ENCODE measurements at places on chromosomes 3 and 15. TPM values are rescaled to one million over a fixed set of nuclear protein-coding genes. Genes with fewer than 3 reads are reported as not detected.

The GASK1A gene
- not detected for total RNA-seq

DNA sequence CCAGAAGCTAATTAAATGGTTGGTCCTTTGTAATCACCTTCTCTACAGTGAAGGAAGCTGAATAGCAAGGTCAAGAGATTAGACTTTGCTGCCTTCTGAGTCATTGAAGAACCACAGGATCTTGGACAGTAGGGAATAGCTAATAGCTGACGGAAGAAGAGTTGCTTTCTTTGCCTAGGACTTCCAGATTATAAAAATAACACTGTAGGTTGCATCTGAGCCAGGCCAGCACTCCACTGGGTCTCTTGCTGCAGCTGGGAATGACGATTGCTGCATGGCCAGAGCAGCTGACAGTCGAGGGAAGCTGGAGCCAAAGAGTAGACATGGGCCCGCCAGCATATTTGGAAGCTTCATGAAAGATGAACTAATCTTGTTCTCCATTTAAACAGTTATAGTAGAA lies 81.5 kb upstream of the KCNMB2 start:
- DNase-seq = no peak

- DNase-seq = no peak
Measured at GRCh38 chr3:138365253-138365555, 16.8 kb downstream of the MRAS start.

DNA sequence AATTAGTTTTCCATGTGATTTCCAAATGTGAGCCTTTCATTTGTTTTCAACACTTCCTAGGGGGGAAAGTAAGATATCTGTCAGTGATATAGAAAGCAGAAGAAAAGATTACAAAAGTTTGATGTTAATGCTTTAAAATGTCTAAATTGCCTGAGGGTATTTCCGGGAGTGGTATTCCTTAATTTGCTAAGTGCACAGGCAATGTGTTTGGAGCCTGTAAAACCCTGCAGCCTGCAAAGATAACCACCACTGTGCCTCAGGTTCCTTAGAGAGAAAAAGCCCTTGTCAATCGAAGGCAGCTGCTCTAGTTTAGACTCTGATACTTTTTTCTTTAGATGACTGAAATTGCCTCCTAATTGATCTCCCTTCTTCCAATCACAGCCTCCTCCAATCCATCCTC lies 154.9 kb downstream of the SSR3 start:
- no peak for DNase-seq

DNA sequence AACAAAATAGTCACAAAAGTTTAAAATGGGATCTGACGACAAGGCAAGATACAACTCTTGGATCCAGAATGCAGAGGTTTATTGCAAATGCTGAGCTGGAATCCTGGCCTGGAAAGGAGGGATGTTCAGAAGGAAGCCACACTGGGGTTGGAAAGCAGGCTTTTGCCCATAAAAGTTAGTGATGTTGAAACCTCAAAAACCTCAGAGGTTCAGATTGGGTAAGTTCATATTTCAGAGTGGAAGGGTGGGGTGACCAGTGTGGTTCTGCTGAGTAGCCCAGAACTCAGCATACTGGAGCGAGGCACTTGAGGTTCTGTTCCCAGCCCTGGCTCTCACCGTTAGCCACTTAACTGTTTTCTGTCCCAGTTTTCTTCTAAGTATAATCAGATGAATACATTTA lies 114.0 kb upstream of the OSTN start:
- no peak for DNase-seq

The DNAJA4 gene
- 16.0 TPM for total RNA-seq

The FANCD2 gene
- total RNA-seq = 14.5 TPM

The NOX5 gene
- total RNA-seq = not detected

DNA sequence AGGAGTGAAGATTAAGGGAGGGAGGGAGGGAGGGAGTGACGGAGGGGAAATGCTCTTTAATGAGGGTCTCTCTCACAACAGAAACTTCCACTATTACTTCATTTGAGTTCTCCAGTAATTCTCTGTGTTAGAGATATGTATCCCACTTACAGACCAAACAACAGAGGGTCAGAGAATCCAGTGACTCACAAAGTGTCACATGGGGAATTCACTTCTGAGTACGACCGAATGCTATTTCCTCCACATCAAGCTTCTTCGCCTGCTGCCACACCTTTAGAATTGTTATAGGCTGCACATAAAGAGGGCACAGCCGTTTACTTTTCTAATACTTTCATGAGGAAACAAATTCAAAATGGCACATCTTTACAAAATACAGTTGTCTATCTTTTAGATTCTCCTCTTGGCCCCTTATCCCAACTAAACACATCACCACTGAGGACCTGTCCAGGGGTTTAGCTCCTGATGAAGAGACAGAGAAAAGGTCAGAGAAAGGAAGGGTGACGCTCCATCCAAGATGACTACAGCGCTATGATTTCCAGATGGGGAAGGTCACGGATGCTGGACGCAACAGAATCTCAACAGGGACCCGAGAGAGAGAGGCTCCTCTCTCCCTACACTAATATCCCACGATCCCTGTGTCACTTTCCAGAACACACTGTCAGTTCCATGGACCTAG lies 119.0 kb downstream of the XXYLT1 start:
- peak; percentile 47 for DNase-seq

- no peak for DNase-seq
Measured at GRCh38 chr3:114508976-114509375, 215.1 kb downstream of the TIGIT start.

DNA sequence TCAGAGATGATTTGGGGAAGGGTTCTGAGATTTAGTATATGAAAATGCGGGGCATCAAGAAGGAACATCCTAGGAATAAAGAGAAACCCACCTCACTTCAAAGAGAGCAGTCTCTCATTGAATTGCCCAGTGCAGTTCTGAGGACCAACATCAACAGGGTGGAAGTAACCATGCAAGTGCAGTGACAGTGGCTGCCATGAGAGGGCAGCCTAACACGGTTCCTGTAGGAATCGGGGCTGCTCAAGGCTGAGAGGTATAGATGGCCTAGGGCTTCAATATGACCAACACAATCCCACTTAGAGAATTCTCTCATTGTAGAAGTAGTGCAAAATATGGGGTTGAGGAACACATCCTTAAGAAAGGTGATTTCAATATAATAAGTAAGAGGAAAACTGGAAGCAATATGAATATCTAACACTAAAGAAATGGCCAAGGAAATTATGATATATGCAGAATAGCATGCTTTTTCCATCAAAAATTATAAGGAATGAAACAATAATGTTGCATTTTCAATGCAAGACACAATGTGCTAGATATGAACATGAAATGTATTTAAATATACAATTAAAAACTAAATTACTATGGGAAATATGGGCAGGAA lies 51.1 kb upstream of the ARRDC4 start:
- peak; percentile 92 for DNase-seq

- no peak for DNase-seq
Measured at GRCh38 chr3:14301558-14301957, 100.8 kb upstream of the SLC6A6 start.

DNA sequence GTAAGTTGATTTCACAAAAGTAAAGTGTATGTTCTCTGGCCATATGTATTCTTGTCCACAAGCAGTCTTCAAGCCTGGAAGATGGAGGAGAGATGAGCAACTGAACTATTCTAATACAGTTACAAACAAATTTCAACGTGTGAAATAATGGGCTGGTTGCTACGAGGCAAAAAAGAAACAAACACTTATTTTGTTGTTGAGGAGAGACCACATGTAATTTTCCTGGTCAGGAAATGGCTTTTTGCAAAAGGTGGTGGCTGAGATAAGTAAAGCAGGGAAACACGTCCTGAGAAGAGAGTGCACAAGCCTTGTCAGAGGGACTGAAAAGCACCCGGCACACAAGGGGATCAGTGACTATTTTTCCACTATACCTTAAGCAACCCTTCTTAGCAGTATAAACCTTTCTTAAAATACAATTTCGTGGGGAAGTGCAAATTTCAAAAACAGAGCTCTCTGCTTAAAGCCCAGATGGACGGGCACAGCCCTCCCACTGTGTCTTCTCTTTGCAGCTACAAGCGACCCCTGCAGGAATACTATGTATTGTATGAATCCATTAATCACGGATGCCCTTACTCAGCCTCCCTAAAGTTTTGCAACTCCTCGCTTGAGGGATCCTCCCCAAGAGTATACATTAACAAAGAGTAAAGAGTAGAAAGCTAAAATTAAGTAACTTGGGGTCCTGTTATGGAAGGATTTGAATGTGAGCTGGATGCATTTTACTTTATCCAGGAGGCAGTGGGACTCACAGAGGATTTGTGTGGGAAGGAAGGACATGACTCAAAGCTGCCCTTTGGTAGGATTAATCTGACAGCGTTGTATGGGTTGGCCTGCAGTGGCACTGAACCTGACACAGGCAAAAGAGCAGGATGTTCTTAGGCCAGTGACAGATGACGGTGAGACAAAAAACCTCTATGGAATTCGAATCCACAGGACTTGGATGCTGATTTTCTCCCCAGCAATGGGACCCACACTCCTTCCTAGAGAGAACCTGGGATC lies 253.7 kb downstream of the IL5RA start:
- DNase-seq = no peak

DNA sequence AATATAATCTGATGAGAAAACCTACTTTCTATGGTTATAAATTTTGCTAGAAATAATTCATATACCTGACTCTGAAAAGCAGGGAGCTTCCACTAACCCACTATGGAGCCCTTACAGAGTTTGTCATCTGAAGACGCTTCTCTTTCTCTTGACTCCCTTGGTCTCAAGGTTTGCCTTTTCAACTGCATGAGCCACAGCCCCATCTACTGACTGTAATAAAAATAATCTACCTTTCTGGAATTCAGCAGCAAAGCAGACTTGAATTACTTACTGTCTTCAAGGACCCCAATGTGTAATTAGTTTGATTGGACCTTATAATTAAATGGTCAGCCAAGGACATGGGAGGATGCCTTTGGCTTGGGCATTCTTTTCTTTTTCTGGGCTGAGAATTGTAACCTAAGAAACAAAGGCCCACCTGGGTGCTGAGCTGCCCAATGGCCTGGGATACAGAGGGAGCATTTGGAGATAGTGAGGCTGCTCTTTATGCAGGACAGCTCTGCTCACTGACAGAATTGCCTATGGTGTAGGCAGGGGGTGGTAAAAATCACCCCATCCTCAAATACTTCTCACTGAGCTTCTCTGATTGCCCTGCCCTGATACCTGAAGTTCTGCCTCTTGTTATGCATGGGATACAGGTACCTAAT lies 178.6 kb upstream of the TRIM42 start:
- DNase-seq = peak; percentile 26

The TM4SF1 gene
- total RNA-seq = 369 TPM

DNA sequence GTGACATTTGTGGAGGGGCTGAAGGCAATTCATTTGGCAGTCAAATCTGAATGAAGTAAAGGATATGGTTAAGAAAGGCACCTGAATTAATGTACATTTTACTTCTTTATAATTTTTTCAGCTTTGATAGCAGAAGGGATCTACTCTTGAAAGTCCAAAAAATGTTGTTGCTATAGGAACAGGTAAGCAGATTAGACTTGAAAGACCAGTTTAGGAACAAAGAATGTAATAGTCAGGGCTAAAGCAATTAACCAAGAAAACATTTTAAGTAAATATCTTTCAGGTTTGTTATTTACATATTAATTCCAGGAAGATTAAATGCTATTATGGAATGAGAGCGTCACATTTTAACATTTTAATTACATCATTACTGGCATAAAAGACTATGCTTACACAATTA lies 1.1 kb downstream of the ATP13A4 start:
- no peak for DNase-seq

The MKRN3 gene
- 0.23 TPM for total RNA-seq

DNA sequence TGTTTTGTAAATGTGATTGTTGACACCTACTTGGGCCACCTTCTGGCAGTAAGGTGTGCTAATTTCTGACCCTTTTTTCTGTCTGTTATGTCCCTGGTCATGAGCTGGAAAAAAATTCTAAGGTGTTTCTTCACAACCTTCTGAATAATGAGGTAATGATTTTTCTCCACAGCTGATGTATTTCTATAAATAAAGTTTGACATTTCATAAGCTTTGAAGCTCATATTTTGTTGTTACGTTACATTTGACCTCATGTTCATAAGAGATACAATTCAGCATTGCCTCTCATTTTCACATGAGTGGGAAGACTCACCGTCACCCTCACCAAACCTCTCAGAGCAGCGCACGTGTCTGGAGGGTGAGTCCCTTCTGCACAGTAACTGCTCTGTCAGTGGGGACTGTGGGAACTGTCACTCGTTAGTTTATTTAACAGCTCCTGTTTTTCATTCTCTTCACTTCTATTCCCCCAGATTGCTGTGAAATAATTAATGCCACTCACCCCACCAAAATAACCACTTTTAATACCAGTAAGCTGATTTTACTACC lies 140.9 kb downstream of the PLCL2 start:
- DNase-seq = no peak

The ITIH4 gene
- total RNA-seq = not detected

- no peak for DNase-seq
Measured at GRCh38 chr15:50523851-50524251, 22.6 kb downstream of the USP50 start.

DNA sequence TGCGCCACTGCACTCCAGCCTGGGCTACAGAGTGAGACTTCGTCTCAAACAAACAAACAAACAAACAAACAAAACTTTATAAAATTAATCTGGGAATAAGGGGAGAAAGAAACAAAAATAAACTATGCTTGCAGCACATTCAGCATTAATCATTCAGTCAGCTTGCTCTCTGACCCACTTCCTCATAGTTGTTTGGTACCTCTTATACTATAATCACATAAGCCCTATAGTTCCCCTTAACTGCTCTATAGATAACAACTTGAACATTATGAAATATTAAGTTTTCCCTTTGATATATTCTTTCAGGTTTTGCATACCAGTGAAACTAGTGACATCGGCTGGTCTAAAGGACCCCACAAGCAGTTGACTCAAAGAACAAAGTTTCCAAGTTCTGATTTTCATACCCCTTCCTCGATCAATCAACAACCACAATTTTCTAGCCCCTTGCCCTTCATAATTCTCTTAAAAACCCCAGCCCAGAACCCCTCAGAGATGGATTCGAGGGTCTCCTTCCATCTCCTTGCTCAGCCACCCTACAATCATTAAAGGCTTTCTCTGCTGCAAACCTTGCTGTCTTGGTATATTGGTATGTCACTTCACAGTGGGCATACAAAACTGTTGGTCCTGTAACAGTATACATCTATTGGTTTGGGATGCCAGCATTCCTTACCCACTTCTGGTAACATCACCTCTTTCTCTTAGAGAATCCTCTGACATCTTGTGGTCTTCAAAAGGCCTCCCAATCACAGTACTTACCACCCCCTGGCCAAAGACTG lies 26.4 kb downstream of the BCL2L10 start:
- DNase-seq = no peak
